ENCODE measurements at places on chromosomes 3 and 15.

DNA sequence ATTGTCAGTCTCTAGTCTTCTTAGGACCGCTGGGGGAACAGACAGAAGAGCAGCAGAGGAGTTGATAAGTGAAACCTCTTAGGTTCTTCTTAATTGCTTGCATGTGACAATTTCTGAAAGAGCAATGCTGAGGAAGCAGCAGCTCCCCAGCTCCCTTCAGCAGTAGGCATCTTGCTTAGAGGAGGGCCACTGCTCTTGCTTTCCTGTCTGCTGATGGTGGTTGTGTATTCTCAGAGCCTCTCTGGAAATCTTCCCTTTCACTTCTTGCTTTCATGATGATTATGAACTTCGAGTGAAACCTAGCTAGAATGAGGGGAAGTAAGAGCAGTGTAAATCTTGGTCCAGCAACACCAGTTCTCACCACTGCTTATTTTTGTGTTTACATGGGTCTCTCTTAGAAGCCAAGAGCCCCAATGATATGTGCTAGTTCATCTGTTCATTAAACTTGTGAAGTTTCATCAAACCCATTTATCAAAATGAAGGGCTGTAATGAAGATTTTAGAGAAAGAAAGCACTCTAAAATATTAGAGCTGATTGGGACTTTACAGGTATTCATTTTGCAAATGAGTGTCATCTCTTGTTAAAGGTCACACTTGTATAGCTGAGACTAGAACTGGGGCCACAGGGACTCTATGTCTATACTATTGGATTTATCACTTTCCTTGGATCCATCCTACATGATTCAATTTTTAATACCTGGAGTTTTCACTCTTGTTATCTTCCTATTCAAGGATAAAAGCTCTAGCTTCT lies 246.7 kb downstream of the LPP start:
- no peak for DNase-seq

DNA sequence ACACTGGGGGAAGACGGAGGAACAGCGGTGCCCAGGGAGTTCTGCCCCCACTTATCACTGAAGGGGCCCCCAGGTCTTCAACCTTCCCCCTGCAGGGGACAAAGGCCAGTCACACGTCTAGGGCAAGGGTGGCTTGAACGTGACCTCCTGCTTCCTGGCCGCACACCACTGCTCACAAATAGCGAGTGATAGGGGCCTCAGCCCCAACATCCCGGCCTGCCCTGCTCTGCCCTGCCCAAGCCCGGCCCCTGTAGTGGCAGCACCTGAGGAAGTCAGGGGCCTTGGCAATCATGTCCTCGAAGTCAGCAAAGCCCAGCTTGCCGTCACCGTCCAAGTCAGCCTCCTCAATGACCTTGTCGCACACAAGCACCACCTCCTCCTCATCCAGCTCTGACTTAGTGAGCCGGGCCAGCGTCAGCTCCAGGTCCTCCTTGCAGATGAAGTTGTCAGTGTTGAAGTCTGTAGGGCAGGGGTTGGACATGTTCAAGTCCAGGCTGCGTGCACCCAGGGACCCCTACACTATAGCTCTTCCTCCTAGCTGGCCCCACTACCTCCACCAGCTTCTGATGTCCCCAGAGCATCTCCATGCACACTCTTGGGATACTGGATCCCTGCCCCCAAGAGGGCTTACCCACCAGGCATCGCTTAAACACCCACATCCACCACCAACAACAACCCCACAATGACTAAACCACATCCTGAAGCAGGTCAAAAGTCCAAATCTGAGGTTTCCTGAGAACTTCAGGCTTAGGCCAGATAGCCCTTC lies 13.3 kb downstream of the SH2D7 start:
- DNase-seq = no peak

DNA sequence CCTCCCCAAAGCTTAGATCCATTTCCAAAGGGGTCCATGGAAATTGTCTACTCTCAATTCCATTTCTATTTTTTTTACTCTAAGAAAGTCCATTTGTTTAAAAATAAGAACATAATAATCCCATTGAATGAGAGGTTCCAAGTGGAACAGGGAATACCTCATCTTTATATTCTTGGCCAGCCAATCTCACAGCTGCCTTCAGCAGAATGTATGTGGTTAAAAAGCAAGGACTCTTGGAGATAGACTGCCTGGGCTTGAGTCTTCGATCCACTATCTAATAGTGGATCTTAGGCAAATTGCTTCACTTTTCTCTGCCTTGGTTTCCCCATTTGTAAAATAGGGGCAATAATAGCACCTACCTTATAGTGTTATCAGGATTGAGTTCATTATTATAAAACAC lies 24.5 kb upstream of the CAPN7 start:
- no peak for DNase-seq

DNA sequence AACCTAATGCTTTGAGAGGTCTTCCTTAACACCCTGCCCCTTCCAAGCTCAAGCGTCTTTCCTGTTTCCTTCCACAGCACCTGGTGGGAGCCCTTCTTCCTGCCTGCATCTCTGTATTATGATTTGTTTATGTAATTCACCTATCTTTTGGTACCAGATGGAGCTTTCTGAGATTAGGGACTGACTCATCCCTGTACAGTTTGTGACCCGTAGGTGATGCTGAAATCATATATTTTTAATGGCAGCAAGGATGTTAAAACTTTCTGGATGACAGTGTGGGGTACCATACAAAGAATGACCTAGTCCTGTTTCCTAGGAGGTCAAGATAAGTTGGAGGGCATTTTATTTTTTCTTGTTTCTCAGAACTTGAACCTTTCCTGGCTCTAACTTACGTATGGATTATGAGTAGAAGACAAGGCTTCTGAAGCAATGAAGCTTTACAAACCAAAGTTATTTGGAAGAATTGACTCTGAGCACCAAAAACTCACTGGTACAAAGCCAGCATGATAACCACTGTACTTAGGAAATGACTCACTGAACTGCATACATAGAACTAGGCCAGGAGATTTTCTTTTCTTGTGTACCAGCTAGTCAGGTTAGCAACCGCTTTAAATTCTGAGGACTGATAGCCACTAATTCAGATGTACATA lies 46.6 kb downstream of the HHLA2 start:
- no peak for DNase-seq

- DNase-seq = no peak
These were observed 2.7 kb downstream of the UPK1B start for GRCh38 chr3:119175872-119176756.

GRCh38 chr15:57297163-57297593 lies 79.1 kb upstream of the CGNL1 start:
- no peak for DNase-seq

DNA sequence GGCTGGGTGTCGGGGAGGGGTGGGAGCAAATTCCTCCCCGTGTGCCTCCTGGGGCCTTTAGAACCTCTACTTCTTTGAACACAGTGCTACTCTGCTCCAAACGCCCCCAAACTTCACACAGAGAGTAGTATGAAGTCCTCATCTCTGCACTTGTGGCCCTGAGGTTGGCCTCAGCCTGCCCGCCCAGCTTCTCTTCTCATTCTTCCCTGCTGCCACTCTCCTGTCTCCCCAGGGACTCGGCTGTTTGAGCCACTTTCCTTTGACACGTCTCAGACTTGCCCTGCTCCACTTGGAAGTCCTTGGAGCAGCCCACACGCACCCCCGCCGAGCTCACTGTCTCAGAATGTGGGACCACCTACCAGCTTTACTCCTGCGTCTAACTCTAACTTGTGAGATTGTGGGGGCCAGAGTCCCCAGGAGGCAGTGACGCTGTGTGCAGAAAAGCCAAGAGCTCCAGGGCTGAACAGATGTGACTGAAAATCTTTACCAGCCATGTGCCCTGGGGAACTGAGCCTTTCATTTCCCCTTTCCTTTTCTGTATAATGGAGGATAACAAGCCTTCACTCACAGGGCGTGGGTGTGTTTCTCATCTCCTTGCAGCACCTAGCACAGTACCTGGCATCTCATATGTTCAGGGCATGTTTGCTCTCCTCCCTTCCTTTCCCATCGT lies 233.6 kb upstream of the CTDSPL start:
- no peak for DNase-seq

GRCh38 chr3:17258823-17259436 lies 374.2 kb downstream of the PLCL2 start:
- no peak for DNase-seq

GRCh38 chr15:33201491-33202231 lies 7.1 kb upstream of the FMN1 start:
- peak; percentile 24 for DNase-seq

GRCh38 chr15:55403531-55403930 lies 4.6 kb downstream of the CCPG1 start:
- DNase-seq = no peak

GRCh38 chr3:11134794-11135193 lies 19.5 kb upstream of the HRH1 start:
- DNase-seq = no peak

- DNase-seq = no peak
These were observed 109.8 kb downstream of the PLCH1 start for GRCh38 chr3:155635056-155635455.

- DNase-seq = no peak
These were observed 13.0 kb upstream of the SEC62 start for GRCh38 chr3:169953462-169954141.

DNA sequence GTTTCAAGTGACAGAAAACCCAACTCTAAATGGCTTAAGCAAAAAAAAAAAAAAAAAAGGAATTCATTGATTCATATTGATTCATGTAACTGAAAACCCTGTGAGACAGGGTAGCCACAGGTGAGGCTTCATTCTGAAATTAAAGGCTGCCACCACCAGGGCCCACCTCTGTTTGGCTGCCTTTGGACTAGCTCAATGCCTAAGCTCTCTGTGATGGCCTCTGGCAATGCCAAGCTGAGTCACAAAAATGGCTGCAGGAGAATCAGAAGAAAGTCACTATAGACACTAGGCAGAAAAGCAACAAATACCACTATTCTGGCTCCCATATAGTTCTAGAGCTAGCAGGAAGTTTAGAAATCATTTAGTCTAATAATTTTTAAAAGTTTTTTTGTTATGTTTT lies 38.2 kb upstream of the GYG1 start:
- no peak for DNase-seq

DNA sequence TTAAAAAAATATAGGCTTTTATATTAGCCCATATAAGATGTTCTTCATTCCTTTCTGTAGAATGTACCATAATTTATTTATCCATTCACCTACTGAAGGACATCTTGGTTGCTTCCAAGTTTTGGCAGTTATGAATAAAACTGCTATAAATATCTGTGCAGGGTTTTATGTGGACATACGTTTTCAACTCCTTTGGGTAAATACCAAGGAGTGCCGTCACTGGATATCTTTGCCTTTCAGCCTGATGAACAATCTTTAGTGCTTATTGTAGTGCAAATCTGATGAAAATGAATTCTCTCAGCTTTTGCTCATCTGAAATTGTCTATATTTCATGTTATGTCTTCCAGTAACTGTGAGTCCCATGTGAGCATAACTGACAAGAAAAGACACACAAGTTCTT lies 26.6 kb upstream of the BLM start:
- DNase-seq = no peak

GRCh38 chr15:52308446-52309153 lies 13.0 kb upstream of the MYO5C start:
- no peak for DNase-seq

- no peak for DNase-seq
These were observed 5.5 kb upstream of the PSMD6 start for GRCh38 chr3:64028754-64029153.

DNA sequence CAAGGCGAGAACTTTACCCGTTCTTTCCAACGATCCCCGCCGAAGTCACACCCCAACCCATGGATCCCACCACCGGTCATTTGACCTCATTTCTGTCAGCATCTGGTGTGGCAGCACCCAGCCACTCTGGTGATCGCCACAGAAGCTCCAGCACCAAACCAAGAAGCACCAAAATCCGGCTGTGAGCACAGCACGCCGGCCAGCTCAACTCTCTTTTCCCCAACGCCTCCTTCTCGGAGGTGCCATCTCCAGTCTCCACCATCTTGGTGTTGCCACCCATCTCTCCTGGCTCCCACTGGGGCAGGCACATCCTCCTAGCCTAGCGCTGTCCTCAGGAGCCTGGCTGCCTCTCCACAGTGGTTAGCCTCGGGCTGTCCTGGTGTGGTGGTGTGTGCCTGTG lies 6.5 kb downstream of the MUC4 start:
- DNase-seq = no peak

- DNase-seq = no peak
These were observed 40.2 kb upstream of the LPP start for GRCh38 chr3:188113756-188114155.

DNA sequence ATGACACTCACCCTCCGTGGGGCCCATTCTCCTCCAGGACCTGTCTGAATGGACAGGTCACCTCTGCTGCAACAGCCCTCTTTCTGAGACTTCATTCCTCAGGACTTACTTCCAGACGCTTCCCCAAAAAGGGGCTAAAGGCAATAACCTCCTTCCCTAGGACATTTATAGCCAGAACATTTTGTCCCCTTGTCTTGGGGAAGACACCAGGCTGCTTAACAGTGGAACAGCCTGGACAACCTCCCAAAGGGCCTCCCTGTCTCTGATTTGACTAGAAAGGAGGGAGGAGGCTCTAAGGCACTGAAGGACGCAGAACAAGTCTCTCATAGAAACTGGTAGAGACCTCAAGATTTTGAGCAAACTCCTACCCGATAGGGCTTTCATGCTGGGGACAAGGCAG lies 32.7 kb downstream of the ADCY5 start:
- no peak for DNase-seq

- no peak for DNase-seq
These were observed 225.0 kb upstream of the ATP11B start for GRCh38 chr3:182568261-182568660.

GRCh38 chr15:72242775-72243370 lies 11.9 kb upstream of the PKM start:
- no peak for DNase-seq

- no peak for DNase-seq
These were observed 570.9 kb upstream of the IL12A start for GRCh38 chr3:159417761-159418160.

DNA sequence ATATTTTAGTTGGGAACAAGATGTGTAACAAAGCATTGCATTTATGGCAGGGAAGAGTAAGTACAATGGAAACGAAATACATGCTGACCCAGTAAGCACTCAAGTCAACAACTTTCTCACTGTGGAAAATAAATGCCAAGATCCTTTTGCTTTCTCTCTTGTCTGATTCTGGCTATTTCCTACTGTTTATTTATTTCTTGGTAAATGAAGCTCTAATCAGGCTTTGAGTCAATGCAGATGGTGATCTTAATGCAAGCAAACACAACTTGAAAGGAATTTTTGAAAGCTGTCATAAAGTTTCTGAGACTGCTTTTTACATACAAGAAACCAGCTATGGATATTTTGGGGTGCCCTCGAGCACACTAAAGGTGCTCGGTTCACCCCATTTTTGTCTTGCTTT lies 624.8 kb downstream of the MAGI1 start:
- DNase-seq = no peak

DNA sequence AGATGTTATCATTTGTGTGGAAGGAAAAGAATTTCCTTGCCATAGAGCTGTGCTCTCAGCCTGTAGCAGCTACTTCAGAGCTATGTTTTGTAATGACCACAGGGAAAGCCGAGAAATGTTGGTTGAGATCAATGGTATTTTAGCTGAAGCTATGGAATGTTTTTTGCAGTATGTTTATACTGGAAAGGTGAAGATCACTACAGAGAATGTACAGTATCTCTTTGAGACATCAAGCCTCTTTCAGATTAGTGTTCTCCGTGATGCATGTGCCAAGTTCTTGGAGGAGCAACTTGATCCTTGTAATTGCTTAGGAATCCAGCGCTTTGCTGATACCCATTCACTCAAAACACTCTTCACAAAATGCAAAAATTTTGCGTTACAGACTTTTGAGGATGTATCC lies 15.1 kb downstream of the KLHL24 start:
- no peak for DNase-seq

All from activated CD8-positive, alpha-beta memory T cell treated with anti-CD3 and anti-CD28 coated beads for 1 hour (primary cell).